ENCODE measurements at places on chromosomes 2 and 18.

DNA sequence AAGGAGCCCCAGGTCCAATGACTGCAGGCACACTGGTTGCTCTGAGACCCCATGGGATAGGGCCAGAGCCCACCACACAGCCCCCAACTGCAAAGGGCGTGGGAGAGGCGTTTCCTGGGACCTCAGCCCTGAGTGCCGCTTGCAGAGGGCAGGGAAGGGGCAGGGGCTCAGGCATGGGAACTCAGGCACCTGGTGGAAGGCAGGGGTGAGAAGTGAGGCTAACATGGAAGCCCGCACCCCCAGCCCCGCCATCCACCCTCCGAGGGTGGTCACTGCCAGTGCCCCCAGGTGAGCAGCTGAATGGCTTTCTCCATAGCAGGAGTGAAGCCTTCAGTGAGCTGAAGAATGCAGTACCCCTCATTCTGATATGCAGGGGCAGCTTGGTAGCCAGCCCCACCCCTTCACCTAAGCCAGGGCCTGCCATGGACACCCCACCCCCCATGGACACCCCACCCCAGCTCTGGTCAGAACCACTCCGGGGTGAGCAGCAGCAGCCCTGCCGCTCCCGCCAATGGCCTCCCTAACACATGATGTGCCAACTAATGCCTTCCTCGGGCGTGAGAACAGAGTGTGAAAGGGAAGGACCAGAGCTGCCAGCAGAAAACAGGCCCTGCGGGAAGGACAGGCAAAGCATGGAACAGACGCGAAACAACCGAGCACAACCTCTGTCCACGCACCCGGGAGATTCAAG, 6.6 kb downstream of the KIF1A start:
- DNase-seq = no peak

- DNase-seq = no peak
Observed at GRCh38 chr2:24920098-24920808, at the start of gene ADCY3. TSS of gene ADCY3 (minus strand) at chr2:24920237. CDS start at chr2:24918987, 1,250 bp downstream.

DNA sequence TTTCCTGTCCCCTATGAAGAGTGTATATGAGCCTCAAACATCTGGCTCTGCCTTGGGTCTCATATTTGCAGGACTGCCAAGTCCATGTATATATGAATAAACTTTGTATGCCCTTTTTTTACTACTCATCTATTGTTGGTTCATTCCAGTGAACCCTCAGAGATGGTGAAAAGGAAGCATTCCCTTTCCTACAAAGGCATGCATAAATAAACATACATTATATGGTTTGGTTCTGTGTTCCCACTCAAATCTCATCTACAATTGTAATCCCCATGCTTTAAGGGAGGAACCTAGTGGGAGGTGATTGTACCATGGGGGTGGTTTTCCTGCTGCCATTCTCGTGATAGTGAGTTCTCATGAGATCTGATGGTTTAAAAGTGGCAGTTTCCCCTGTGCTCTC, 534.2 kb downstream of the SPAG16 start:
- no peak for DNase-seq

GRCh38 chr2:85540133-85540648, 1.2 kb downstream of the MAT2A start:
- DNase-seq = no peak

DNA sequence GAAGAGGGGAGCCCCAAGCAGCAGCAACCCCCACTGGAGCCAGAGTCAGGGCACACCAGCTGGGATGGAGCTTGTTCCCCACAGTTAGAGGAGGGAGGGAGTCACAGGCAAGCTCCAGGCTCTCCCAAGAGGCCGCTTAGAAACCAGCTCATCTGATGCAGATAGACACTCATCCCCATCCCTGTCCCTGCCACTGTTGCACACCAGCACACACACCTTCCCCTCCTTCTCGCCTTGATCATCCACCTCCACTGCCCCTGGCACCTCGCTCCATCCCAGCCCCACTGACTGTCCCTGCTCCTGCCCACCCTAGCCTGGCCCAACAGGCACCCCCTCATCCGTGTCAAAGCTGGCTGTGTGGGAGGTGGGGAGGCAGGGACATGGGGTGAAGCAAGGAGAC, 1.5 kb upstream of the RUFY4 start:
- DNase-seq = no peak

GRCh38 chr2:230564805-230565779, 147.6 kb upstream of the CAB39 start:
- DNase-seq = no peak

GRCh38 chr2:66532972-66533868, 98.3 kb downstream of the MEIS1 start:
- no peak for DNase-seq

- DNase-seq = no peak
Observed at GRCh38 chr2:98773169-98773568, 42.2 kb upstream of the MGAT4A start.

DNA sequence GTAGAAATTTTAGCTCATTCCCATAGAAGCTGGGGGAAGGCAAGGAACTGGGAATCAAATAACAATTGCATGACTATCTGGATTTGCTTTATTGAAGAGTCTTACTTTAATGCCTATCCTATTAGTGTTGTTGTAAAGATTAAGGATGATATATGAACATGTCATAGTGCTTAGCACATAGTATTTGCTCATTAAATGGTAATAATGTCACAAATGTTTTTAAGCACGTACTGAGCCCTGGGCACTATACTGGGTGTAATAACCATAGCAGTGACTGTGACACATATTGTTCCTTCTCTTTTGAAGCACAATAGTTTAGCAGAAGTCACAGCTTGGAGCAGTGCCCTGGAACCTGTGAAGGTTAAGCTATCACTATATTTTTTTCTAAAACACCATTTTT, 47.2 kb upstream of the DTNB start:
- DNase-seq = no peak

DNA sequence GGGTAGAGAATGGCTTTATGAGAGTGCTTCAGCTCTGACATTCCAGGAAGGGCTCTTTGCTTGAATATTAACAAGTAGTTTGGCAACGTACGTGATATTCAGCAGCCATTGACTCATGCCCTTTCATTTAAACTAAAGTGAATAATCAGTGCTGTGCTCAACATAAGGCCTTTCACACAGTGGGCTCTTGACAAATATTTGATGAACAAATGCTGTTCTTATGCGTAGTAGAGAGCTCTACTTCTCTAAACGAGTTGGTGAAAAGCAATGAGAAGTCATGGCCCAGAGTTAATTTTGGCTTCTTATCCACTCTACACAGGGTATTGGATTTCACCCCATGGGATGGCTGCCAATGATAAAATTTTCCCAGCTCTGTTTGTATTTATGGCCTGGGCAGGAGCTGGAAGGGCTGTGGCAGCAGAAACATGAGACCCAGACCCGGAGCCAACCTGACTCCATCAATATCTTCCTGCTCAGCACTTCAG, 338.9 kb downstream of the CCDC85A start:
- DNase-seq = peak; percentile 90

GRCh38 chr2:177466337-177467195, 74.0 kb downstream of the AGPS start:
- no peak for DNase-seq
